ENCODE measurements at places on chromosomes 11 and 22.

DNA sequence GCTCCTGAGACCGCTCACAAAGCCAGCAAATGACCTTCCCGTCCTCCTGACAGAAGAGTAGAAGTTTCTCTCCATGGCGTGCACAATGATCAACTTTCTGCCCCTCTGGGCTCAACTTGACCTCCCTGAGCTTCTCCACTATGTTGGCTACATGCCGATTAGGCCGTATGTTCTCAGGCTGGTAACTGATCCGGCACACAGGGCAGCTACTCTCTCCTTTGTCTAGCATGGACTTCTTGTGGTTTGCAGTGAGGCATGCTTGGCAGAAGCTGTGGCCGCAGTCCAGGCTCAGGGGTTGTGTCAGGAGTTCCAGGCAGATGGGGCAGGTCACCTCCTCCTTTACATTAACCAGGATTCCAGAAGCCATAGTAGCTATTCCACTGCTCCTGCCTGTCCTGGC, 5.1 kb downstream of the TRIM5 start:
- no peak for DNase-seq

- no peak for DNase-seq
Measured at GRCh38 chr11:46362156-46363030, 15.1 kb downstream of the DGKZ start.

- DNase-seq = no peak
Measured at GRCh38 chr11:84414920-84415319, 1128.8 kb upstream of the CCDC90B start.

DNA sequence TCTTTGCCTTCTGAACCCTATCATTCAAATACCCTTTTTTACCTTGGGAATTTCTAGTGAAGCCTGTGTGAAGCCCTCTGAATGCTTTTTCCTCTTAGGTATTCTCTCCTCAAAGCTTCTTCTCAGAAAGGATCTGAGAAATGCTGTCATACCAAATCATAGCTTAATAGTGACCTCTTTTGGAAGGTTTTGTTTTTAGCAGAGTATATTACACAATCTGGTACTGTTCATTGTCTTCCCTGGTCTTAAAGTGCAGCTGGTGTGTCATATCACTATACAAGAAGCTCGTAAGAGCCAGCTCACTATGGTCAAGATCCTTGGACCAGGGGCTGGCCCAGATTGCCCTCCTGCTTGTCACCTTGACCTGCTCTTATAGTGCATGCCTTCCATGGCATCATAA, 204.4 kb upstream of the ANO5 start:
- DNase-seq = no peak

DNA sequence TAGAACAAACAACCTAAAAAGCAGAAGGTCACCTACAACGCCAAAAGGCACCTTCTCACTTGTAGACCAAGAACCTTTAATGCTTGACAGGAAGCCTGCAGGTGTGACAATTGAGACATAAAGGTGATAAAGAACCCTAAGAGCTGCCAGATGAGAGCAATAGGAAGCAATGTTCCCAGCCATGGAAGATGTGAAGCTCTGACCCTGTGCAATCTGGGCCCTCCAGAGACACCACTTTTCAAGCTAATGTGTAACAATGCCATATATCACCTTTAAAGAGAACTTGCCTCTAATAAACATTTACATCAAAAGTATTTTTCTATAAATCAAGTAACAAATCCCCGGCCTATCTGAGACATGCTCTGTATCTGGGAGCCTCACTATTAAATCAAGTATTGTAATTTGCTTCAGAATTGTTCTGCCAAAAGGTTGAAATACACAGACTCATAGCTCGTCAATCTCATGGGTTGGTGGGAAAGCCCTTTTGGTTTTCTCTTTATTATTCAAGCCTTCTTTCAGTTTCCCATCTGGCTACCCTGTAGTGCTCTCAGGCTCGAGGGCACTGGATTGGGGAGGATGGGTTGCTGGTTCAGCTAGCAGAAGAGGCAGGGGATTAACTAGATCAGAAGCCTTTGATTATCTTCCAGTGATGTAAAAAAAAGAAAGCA, 368.9 kb downstream of the BUD13 start:
- no peak for DNase-seq

DNA sequence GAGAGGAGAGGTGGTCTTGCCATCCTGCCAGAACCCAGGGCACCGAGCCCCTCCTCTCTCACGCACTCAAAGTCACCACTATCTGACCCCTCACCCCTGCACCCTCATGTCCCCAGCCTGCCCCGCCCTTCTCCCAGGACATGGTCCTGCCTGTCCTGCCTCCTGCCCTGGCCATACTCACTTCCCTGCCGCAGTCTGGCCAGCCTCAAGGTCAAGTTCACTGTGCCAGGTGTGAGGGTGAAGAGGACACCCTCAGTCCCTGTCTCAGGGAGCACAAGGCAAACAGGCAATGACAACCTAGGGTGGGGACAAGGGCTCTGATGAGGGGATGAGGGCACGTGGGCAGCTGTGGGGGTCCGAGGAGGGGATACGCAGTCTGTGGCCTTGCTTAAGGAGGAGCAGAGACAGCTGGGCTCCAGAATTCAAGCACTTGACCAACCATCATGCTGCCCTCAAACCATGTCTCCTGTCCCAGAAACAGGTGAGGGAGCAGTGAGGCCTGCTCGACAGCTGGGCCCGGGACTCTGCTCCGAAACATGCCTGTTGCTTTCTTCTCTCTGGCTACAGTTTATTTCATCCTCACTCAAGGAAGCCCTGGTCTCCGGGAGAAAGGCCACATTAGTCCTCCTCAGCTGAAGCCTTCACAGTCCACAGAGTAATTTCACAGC, 36.6 kb downstream of the PDGFB start:
- no peak for DNase-seq

- no peak for DNase-seq
Measured at GRCh38 chr11:109363682-109364081, 58.3 kb upstream of the C11orf87 start.

- no peak for DNase-seq
Measured at GRCh38 chr11:43871051-43871450, 9.6 kb upstream of the ALKBH3 start.

All from NCI-H1092 (cell line).